CD8-positive, alpha-beta T cell (primary cell): ENCODE measurements at places on chromosomes 16 and 17. TPM values are rescaled to one million over a fixed set of nuclear protein-coding genes. Genes with fewer than 3 reads are reported as not detected.

DNA sequence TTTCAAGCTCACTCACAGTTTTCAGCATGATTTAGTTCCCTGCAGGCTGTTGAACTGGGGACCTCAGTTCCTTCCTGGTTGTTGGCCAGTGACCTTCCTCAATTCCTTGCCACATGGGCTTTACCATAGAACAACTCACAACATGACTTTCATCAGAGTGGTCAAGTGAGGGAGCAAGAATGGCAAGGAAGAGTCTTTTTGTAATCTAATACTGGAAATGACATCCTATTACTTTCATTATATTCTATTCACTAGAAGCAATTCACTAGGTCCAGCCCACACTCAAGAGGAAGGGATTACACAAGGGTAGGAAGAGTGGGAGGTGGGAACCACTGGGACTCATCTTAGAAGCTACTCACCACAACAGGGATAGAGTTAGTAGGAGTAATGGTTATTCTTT is 57.6 kb downstream of the SYT17 start:
- DNase-seq: no peak

GRCh38 chr17:33015716-33016346 is 24.2 kb downstream of the SPACA3 start:
- no peak for DNase-seq

DNA sequence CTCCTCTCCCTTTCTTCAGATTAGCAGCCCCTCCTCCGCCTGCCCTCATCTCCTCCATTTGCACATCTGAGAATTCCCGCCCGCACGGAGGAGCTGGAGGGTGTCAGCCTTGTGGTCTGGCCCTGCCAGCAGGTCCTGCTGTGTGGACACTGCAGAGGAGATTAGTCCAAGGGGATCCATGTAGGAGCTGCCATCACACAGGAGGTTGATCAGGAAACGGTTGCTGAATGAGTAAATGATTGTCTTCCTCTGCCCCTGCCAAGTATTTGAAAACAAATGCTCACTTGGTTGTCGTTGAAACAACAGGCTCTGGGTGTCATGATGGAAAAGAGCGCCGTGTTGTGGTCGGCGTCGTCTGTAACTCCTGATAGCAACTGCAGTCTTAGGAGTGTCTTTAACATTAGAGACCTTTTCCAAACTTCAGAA is 63.8 kb upstream of the CHMP6 start:
- DNase-seq: no peak

DNA sequence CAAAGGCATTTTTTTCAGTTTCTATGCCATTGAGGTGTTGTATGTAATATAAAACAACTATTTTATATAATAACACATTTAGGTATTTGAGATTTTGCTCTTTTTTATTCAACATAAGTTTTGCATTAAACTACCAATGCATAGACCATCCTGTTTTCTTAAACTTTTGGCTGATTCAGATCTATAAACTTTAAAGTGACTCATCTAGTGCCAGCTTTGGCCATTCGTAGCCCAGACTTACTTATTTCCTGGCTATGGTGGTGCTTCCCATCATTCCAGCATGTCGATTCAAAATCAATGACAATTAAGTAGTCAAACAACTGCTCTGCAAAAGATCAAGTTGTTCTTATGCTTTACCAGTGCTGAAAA is 3.1 kb downstream of the ERI2 start:
- DNase-seq: no peak

DNA sequence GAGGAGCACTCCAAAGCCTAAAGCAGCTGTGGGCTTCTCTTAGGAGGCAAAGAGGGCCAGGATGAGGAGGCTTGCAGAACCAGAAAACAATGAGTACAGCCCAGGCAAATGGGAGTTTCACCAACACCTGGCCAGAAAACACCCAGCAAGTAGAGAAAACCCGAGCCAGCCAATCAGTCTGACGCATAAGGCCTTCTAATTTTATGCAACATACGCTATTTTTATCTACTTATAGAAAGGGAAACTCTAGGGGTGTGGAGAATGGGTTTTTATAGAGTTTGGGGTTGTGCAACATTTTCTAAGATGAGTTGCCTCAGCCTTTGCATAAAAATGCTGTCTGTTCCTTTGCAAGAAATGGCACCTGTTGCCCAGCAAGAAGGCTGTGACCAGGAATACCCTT is 529.0 kb upstream of the CDH5 start:
- DNase-seq: no peak

DNA sequence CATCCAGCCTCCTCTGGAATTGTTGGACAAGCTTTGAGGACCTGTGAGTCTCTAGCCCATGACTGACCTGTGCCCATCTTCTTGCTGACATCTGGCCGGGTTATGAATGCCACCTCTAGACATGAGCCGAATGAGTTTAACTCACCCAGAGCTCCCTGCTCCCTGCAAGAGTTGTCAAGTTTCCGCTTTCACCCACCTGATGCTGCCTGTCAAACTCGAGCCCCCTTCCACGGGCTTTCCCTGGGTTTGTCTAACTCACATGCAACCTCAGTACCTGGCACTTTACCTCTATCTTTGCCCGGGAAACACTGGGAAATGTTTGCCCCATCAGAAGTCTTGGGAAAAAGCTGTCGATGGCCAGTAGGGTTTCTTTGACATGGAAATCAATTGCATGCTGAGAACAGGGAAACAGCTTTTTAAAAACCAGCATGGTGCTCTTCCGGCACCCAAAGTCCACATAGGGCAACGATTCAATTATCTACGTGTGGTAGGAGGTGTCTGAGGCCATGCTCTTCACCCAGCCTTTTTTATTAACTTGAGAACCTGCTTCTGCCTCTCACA is 33.8 kb upstream of the DNAH17 start:
- no peak for DNase-seq

DNA sequence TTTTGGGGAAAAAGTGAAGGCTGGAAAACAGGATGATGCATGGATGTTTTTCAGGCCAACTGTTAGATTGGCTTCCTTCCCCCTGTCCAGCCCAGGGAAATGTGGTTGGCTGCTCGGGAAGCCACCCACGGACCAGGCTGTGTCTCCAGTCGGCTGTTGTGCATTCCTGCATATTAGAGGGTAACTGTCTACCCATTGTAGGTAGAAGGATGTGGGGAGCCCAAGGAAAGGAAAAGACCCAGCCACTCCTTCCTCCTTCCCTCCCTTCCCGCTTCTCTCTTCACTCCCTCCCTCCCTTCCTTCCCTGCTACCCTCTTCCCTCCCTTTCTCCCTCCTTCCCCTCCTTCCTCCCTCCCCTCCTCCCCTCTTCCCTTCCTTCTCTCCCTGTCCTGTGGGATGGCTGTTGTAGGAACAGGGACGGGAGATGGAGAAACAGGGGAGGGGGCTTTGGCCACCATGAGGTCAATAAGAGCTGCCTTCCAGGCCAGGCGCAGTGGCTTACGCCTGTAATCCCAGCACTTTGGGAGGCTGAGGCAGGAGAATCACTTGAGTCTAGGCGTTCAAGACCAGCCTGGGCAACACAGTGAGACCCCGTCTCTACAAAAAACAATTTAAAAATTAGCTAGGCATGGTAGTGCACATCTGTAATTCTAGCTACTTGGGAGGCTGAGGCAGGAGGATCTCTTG is 16.9 kb downstream of the SYT17 start:
- DNase-seq: no peak

DNA sequence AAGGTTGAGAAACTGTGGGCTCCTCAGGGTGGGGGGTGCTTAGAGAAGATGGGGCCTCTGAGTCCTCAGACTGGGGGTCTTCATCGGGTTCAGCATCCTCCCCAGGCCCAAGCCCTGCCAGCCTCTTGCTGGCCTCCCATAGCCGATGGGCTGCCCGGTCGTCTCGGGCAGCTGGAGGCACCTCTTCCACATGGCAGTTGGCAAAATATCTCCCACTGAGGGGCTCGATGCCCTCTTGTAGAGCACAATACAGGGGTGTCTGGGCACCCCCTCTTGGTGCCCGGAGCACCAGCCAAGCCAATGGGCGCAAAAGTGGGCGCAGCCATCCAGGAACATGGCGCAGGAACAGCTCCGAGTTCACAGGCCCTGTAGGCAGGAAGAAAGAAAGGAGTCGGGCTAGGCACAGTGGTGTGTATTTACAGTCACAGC is 1.0 kb upstream of the FLOT2 start:
- DNase-seq: no peak

DNA sequence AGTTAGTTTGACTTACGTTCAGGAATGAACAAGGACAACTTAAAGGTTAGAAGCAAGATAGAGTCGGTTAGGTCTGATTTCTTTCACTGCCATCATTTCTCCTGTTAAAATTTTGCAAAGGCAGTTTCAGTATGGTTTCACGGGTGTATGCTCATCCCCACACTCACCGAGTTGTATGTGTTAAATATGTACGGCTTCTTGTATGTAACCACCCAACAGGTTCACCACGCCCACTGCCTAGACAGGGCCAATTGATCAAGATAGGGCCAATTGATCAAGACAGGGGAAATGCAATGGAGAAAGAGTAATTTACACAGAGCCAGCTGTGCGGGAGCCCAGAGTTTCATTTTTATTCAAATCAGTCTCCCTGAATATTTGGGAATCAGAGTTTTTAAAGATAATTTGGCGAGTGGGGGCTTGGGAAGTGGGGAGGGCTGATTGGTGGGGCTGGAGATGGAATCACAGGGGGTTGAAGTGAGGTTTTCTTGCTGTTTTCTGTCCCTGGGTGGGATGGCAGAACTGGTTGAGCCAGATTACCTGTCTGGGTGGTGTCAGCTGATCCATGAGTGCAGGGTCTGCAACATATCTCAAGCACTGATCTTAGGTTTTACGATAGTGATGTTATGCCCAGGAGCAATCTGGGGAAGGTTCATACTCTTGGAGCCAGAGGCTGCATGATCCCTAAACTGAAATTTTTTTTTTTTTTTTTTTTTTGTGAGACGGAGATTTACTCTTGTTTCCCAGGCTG is 62.4 kb upstream of the PLCG2 start:
- no peak for DNase-seq

DNA sequence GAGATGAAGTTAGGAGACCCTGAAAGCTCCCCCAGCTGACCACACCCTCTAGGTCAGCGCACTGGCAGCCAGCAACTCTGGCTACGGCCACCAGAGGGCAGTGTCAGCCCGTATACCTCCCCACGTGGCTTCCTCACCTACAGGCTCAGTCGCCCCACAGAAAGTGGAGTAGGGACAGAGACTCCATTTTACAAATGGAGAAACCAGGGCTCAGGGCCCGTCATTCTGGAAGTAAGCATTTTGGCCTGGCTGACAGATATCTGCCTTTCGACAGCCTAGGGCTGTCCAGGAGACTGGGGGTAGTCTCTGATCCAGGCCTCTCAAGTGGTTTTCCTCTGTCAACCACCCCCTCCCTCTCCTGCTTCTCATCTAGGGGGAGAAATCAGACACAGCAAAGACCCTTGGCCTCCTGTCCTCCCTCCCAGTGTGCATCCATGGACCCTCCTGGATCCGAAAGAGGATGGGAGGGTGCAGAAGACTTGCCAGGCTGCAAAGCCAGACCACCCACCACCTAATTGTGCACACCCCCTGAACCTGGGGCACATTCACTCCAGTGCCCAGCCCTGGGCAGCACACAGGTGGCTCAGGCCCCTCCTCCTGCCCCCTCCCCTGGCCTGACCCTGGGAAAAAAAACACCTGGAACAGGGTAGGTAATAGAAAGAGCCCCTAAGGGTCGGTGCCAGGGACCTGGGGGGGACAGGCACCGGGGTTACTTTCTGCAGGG is 3.8 kb upstream of the HAP1 start:
- DNase-seq: peak; percentile 57

GRCh38 chr16:70746040-70746707 is 54.8 kb downstream of the VAC14 start:
- DNase-seq: no peak

- peak; percentile 86 for DNase-seq
Observed at GRCh38 chr17:16286009-16286946, 67.0 kb downstream of the CENPV start.

- no peak for DNase-seq
Observed at GRCh38 chr17:63931981-63932561, at the start of gene CD79B. Gene CD79B, minus strand, starts transcription at chr17:63932331. Its CDS starts 70 bp downstream, at chr17:63932261.

GRCh38 chr16:10907757-10908045 is 30.7 kb downstream of the CIITA start:
- DNase-seq: no peak

The HNF1B gene
- total RNA-seq: not detected

The KRTAP3-2 gene
- total RNA-seq: not detected

The CRYBA1 gene
- total RNA-seq: not detected

The TEX14 gene
- 0.94 TPM for total RNA-seq

The LLGL1 gene
- total RNA-seq: 12.5 TPM

The C16orf90 gene
- total RNA-seq: not detected

The NOG gene
- total RNA-seq: 6.8 TPM

The NT5M gene
- 2.2 TPM for total RNA-seq

The ASGR1 gene
- total RNA-seq: 0.71 TPM

The FOXF1 gene
- total RNA-seq: not detected

The CHRNE gene
- total RNA-seq: 6.1 TPM
